Nucleus accumbens (tissue), 56 donors: ENCODE measurements at places on chromosomes 2 and 18.

GRCh38 chr2:171160119-171160955 lies at the start of gene TLK1:
TLK1 (minus strand) TSS chr2:171160893; CDS start chr2:171160428, 465 bp downstream.
- DNase-seq, result peak; percentile 54

DNA sequence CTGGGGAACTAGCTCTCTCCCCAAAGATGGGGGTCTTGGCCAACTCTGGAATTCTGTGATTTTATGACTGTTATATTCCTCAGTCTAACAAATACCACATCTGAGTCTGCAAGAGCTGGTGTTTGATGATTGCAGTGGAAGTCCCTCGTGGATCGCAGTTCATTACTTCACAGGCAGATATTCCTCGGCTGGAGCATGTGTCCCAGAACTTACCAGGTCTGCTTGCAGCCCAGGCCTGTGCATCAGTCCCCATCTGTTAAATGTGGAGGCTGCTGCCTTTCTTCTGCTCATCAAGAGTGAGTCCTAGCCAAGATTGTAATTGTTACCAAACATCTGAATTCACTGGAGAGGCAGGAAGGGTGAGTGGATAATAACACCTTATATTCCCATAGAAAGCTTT lies 55.5 kb downstream of the PRKCE start:
- DNase-seq, result no peak

- DNase-seq, result no peak
Measured at GRCh38 chr2:37781028-37781427, 109.6 kb upstream of the CDC42EP3 start.

- DNase-seq, result no peak
Measured at GRCh38 chr2:5368263-5368662, 323.9 kb upstream of the SOX11 start.

DNA sequence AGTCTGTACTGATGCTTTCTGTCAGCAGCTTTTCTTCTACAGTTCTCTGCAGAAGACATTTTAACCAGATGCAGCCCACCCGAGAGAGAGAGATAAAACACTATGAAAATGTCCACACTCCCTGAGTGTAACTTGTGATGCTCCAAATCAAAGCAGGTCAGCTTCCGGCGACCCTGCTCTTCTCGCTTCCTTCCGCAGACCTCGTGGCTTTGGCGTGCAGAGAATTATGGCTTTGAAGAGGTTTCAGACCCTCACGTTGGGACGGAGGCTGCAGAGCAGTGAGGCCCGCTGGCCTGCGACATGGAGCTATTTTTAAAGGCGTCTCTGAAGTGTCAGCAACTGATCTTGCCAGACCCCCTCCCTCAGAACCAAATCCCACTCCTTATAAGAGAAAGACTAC lies 41.8 kb downstream of the TMEM163 start:
- no peak for DNase-seq

DNA sequence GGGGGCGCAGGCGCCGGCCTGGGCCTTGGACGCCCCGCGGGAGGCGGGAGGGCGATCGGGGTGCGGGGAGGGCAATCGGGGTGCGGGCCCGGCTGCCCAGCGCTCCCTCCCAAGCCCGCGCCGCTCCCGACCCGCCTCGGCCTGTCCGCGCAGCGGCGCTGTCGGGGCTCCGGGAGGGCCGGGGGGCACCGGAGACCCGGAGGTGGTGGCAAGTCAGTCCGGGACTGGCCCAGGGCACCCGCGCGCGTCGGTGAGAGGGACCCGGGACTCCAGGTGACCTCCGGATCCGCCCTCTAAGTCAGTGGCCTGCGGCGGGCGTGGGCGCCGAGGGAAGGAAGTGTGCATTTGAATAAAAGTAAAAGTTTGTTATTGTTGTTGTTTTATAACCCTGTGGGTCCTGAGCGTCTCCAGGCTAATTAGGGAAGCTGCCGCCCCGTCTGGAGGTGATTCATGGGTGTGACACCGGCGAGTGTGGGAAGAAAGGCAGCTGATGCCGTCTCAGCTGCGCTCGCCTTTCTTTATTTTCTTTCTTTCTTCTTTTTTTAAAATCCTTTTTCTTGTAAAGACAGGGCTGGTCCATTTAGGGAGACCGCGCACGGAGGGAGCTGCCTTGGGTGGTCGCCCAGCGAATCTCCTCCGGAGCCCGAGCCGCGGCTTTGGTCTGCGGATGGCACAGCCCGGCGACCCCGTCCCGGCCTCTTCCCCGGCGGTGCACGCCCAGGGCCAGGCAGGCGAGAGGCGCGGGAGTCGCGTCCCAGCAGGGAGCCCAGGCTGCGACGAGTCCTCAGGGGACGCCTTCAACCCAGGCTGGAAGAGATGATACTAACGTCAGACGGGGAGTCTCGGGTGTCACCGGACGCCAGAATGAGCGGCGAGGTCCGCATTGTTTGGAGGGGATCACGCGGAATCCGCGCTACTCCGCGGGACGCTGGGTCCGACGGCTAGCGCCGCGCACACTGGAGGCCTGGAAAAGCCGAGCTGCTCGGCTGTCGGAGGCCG lies 627 bp upstream of the CRACDL start:
- no peak for DNase-seq

GRCh38 chr2:135664623-135665068 lies 77.0 kb upstream of the UBXN4 start:
- DNase-seq, result no peak

DNA sequence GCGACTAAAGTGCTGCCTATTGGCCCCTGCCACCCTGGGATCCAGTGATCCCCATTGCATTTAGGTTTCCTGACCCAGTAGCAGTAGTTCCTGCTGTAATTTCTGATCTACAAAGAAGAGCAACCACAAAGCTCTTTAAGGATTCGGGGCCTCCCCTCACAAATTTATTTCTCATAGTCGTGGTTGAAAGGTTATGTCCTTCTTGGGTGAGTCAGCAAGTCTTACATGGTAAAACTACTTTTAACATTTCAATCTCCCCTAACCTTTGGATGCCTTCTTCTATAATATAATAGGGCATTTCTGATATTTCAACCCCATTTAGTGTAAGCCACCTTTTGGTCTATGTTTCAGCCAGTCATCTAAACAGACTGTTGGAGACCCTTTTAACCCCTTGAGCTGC lies 14.9 kb downstream of the PIKFYVE start:
- no peak for DNase-seq

- DNase-seq, result no peak
Measured at GRCh38 chr2:36337354-36337753, 18.2 kb upstream of the CRIM1 start.

DNA sequence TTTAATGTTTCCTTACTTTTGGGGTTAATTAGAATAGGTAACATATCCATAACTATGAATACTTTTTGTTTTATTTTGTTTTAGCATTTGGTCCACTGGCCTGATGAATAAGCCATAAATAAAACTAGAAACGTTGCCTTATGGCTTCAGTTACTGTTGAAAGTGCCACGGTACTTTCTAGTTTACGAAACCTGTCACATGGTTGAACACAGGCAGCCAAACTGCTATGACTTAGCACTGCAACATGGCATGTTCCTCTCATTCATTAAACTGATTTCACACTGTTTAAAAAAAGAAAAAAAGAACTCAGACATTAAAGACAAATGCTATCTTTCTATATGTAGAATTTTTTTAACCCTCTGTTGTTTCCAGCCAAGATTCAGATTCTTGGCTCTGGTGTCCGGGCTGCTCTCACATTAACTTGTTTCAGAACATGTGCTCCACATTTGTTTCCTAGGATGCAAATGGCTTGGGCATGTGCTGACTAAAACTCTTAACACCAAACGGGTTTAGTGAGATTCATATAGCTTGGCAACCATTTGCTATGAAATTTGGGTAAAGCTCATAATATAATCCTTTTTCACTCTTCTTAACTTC lies 323.9 kb upstream of the RND3 start:
- no peak for DNase-seq

DNA sequence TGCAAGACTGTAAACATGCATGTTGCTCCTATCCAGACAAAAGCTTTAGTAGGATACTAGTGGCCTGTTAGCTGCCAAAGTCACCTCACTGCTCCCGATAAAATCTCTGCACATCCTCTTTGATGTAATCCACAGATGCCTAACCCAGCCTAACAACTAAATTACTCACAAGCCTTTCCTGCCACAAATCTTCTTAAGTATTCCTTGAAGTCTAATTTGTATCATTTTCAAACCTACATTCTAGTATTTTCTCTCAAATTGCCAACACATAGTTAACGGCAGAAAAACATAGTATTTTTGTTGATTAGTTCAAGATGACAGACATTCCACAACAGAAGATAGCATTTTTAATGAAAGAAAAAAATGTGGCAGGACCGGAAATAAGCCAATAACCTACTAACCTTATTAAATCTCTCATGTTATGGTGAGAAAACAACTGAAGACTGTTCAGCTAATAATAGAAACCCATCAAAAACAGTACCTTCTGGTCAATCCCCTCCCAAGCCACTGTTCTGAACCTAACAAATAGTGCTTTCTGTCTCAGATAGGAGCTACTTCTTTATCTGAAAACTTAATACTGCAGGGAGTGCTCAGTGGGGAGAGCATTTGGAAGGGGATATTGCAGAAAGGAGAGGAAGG lies at the start of gene MPP4:
Gene MPP4 (minus strand): TSS at position 57 of the 639 bp plus-strand sequence. CDS start 4,690 bp downstream, outside the sequence.
- DNase-seq, result no peak

DNA sequence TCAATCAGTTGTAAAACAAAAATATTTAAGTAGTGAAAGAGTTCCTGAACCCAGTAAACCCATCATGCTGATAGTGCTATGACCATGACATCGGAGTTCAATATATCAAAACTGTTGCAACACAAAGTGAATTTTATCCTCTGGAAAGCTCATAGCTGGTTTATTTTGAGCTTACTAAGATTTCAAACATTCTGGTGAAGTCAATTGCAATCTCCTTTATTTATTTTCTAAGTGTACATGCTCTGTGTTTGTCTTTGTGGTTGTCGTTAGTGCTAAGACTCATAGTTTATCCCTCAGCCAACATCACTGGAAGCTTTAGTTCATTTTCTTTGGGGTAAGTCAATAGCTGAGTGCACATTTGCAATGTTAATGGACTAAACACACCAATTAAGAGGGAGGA lies 91.9 kb downstream of the QPCT start:
- no peak for DNase-seq

DNA sequence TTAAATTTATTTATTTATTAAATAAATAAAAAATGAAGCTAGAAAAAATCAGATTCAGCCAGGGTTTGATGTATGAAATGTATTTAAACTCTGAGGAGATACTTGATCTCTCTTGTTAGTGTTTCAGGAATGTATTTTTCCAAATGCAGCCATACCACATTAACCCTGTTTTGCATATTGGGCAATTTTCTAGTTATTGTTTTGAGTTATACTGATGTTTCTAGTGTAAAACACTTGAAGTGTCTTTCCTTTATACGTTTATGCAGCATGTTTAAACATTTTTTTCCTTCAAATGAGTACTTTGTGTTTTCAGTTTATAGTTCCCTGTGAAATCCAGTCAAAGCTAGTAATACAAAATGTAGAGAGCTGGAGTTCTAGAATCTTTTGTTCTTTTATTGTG lies 69.9 kb downstream of the WDR7 start:
- DNase-seq, result no peak

- no peak for DNase-seq
Measured at GRCh38 chr2:26850000-26850431, 2.1 kb downstream of the DPYSL5 start.

DNA sequence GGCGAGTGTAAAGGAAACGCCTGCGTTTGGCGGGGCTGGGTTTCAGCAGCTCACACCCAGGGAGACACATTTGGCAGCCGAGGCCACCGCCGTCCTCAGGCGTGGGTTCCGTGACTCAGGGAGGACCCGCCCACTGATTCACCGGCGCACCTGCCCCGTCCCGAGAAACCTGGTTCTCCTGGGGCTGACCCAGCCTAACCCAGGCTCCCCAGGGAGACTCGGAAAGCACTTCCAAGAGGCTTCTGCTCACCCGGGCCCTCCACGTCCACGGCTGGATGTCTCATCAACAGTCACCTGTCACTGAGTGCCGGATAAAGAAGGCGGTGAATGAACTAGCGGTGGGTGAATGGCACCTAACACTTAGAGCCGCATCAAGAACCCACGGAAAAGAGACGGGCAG lies 126.4 kb upstream of the CTDP1 start:
- DNase-seq, result no peak

- DNase-seq, result no peak
Measured at GRCh38 chr2:171431677-171432167, 2.1 kb downstream of the METTL8 start.

GRCh38 chr2:231917280-231918066 lies 8.7 kb downstream of the NPPC start:
- DNase-seq, result no peak

DNA sequence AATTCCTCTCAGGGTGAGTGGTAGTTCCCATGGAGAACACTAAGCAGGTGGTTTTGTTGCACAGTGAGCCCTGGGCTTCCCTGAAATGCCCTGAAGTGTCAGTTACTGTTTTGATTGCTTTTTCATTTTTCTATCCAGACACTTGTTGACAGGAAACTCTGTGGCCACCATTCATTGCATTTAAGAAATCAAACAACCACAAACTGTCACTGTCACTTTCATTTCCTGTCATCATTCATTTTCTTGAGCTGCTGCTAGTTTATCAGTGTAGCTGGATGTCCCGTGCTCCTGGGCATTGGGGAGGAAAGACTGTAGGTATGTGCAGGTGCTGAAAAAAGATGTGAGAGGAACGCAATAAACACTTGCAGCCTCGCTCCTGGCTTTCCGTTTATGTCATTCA lies 891.6 kb upstream of the ZEB2 start:
- no peak for DNase-seq
